Esophagus muscularis mucosa (tissue), 4 donors: ENCODE measurements at places on chromosomes 12 and 14. TPM values are rescaled to one million over a fixed set of nuclear protein-coding genes. Genes with fewer than 3 reads are reported as not detected.
A peak's percentile ranks its signal among the peaks of the same experiment; 100 is the strongest.

DNA sequence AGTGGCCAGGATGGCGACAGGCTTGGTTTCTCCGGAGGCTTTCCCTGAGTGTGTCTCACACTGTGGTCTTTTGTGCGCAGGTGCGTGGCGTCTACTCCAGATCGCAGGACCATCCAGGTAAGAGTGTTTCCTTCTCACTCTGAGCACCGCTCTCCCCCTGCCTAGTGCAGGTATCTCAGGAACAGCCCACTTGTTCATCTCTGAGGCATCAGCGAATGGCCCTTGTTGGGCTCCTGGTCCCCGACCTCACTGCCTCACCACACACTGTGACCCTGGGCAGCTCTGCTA is 781 bp downstream of the ADGRD1 start:
- peaks cover 10% of the 10 kb centered on the region for H3K36me3 ChIP-seq
- no peak for DNase-seq
- peaks cover 62% of the 10 kb centered on the region for H3K4me1 ChIP-seq
- H3K4me3 ChIP-seq = peak overlapping the region; percentile 60
- H3K27me3 ChIP-seq = no peaks in the 10 kb centered on the region

DNA sequence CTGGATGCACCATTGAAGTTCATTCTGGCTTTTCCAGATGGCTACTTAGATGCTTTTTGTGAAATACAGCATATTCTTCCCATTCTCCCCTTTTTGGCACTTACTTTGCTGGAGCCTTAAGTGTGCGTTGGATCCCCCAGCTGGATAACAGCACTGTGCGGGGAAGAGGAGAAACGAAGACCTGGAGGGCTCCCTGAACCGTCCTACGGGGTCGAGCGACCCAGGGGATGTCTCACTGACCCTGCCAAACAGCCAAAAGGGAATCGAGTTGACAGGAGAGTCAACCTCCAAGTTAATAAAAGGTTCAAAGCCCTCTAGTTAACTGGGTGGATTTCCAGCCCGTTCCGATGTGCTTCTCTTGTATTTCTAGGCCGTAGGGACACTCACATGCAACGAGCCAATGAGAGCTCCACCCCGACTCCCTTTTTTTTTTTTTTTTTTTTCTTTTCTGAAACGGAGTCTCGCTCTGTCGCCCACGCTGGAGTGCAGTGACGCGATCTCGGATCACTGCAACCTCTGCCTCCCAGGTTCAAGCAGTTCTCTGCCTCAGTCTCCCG is 1.0 kb upstream of the CAMKK2 start:
- H3K36me3 ChIP-seq = no peaks in the 10 kb centered on the region
- peak overlapping the region; percentile 100 for H3K4me3 ChIP-seq
- peak overlapping the region; percentile 84 for H3K27ac ChIP-seq
- peaks cover 31% of the 10 kb centered on the region for H3K4me1 ChIP-seq
- no peak for DNase-seq
- H3K27me3 ChIP-seq = no peaks in the 10 kb centered on the region

DNA sequence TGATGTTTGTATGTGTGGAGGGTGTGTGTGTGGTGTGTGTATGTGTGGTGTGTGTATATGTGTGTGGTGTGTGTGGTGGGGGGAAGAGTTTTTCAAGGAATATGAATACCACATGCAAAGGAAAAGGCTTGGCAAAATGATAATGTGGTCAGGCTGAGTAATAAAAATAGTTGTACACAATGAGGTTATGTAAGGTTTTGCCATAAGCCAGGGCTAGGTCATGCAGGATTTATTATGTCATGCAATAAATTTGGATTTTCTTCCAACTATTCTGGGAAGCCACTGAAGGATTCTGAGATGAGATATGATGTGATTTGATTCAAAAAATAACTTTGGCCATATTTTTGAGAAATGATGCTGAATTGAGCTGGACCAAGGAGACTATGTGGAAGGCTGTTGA is 1191.6 kb upstream of the SEL1L start:
- no peak for DNase-seq
- no peak overlapping the region for H3K4me3 ChIP-seq
- H3K4me1 ChIP-seq = peaks cover 3% of the 10 kb centered on the region
- no peaks in the 10 kb centered on the region for H3K36me3 ChIP-seq
- no peak overlapping the region for H3K27ac ChIP-seq

DNA sequence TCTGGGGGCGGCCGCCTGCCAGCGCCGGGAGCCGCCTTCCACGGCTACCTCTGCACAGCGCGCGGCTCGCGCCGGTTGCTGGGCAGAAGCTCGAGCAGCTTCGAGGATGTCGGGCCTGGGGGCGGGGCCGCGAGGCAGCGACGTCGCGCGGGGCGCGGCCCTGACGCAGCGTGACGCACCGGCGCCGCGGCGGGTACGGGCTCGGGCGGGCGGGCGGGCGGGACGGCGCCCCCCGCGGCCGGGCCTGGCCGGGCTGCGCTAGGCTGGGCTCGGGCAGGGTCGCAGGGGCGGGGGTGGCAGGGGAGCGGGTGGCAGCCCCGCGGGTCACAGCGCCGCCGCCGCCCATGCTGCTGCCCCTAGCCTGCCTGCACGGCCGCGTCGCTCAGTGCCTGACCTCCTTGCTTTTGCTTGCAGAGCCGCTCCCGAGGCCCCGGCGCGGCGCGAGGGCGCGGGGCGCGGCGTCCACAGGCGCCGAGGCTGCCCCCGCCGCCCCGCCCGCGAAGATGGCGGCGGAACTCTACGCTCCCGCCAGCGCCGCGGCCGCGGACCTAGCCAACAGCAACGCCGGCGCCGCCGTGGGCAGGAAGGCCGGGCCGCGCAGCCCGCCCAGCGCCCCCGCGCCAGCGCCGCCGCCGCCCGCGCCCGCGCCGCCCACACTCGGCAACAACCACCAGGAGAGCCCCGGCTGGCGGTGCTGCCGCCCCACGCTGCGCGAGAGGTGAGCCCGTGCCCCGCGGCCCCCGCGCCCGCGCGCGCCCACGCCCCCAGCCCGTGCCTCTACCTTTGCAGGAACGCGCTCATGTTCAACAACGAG is at the start of gene BTBD6:
Gene BTBD6, plus strand, starts transcription at position 166 of the 814 bp plus-strand sequence. Its CDS starts 179 bp downstream, at position 345.
- no peaks in the 10 kb centered on the region for H3K36me3 ChIP-seq
- H3K27ac ChIP-seq = peak within 1 kb of the TSS; percentile 94
- DNase-seq = peak; percentile 94

- no peak for DNase-seq
- H3K27me3 ChIP-seq = no peaks in the 10 kb centered on the region
- H3K36me3 ChIP-seq = no peaks in the 10 kb centered on the region
Observed at GRCh38 chr14:105059035-105059924, 6.0 kb downstream of the GPR132 start.

DNA sequence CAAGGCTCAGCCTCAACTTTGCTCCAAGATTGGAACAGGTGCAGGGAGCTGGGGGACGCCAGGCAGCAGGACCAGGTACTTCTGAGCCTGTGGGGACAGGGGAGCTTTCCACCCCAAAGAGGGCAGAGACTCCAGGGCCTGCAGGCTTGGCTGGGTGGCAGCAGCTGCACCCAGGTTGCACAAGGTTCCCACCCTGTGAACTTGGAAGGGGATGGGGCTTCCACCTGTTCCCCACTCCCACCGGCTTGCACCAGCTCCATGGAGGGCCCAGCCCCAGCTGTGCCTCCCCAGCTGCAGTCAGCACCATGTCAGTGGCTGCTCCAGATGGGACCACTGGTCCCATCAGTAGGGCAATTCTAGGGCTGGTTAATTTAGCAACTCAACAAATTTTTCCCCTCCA is 114.0 kb upstream of the CDKN3 start:
- no peaks in the 10 kb centered on the region for H3K36me3 ChIP-seq
- no peak overlapping the region for H3K27ac ChIP-seq
- no peak overlapping the region for H3K4me3 ChIP-seq

- DNase-seq = no peak
- H3K4me3 ChIP-seq = no peak overlapping the region
- no peak overlapping the region for H3K27ac ChIP-seq
- no peaks in the 10 kb centered on the region for H3K27me3 ChIP-seq
Observed at GRCh38 chr14:37124614-37125013, 47.8 kb downstream of the SLC25A21 start.

DNA sequence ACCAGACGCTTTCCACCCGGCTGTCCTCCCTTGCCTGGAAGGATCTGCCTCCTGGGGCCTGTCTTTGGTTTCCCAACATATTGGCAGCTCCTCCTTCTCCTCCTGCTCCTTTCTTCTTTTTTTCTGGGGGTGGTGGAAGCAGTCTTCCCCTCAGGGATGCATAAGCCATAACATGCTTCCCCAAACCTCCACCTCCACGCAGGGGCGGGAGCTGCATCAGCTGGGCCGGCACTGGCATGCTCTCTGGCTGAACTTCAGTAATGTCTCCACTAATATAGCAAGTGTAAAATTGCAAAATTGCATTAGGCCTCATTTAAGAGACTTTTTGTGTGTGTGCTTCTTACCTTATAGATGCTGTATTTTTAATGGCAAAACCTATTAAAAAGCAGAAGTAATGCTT is 58.6 kb downstream of the GLT1D1 start:
- H3K4me3 ChIP-seq = no peak overlapping the region
- DNase-seq = no peak
- no peaks in the 10 kb centered on the region for H3K27me3 ChIP-seq
- no peaks in the 10 kb centered on the region for H3K36me3 ChIP-seq
- no peak overlapping the region for H3K27ac ChIP-seq

- H3K4me1 ChIP-seq = peaks cover 27% of the 10 kb centered on the region
- DNase-seq = no peak
- no peak overlapping the region for H3K27ac ChIP-seq
- H3K36me3 ChIP-seq = no peaks in the 10 kb centered on the region
- H3K27me3 ChIP-seq = no peaks in the 10 kb centered on the region
- no peak overlapping the region for H3K4me3 ChIP-seq
Observed at GRCh38 chr12:64580681-64581080, 29.6 kb upstream of the RASSF3 start.

DNA sequence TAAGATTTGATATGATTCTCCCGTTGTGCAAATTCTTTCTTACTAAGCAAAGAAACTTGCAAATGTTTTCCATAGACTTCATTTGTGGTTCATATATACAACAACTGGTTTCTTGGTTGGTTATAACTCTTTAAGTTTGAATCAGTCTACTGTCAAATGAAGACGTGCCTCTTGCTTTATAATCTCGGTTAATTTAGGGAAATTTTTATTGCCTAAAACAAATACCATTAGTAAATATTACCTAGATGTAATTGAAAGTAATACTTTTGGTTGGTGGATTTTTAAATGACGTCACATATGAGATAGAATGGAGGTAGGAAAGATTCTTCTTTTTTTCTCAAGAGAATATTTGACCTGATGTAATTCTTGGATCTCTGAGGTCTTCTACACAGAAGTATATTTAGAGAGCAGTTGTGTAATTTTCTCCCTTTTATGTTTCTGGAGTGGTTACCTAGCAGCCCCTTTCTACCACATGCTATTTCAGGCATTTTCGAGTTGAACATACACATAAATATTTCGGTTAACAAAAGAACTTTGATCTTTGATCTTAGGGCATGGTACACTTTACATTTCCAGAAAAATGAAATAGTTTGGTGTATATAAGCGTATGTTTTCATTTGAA is 1.7 kb downstream of the ATF7IP start:
- no peaks in the 10 kb centered on the region for H3K27me3 ChIP-seq
- H3K36me3 ChIP-seq = no peaks in the 10 kb centered on the region
- H3K4me3 ChIP-seq = peak overlapping the region; percentile 68
- DNase-seq = no peak
- no peaks in the 10 kb centered on the region for H3K4me1 ChIP-seq

- H3K27me3 ChIP-seq = no peaks in the 10 kb centered on the region
- no peaks in the 10 kb centered on the region for H3K36me3 ChIP-seq
- H3K4me1 ChIP-seq = no peaks in the 10 kb centered on the region
- no peak overlapping the region for H3K4me3 ChIP-seq
- DNase-seq = no peak
Observed at GRCh38 chr12:51522696-51523095, 68.3 kb upstream of the SCN8A start.

- H3K36me3 ChIP-seq = peaks cover 83% of the 10 kb centered on the region
- H3K27ac ChIP-seq = no peak overlapping the region
- no peaks in the 10 kb centered on the region for H3K4me1 ChIP-seq
- H3K4me3 ChIP-seq = no peak overlapping the region
- no peak for DNase-seq
- H3K27me3 ChIP-seq = peaks cover 7% of the 10 kb centered on the region
Observed at GRCh38 chr12:113002155-113002554, 23.8 kb downstream of the OAS2 start.

DNA sequence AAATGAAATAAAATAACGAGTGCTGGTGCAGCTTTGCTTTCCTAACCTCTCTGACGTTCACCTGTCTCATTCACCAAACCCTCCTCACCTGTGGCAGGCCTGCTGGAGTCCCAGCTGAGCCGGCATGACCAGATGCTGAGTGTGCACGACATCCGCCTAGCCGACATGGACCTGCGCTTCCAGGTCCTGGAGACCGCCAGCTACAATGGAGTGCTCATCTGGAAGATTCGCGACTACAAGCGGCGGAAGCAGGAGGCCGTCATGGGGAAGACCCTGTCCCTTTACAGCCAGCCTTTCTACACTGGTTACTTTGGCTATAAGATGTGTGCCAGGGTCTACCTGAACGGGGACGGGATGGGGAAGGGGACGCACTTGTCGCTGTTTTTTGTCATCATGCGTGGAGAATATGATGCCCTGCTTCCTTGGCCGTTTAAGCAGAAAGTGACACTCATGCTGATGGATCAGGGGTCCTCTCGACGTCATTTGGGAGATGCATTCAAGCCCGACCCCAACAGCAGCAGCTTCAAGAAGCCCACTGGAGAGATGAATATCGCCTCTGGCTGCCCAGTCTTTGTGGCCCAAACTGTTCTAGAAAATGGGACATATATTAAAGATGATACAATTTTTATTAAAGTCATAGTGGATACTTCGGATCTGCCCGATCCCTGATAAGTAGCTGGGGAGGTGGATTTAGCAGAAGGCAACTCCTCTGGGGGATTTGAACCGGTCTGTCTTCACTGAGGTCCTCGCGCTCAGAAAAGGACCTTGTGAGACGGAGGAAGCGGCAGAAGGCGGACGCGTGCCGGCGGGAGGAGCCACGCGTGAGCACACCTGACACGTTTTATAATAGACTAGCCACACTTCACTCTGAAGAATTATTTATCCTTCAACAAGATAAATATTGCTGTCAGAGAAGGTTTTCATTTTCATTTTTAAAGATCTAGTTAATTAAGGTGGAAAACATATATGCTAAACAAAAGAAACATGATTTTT is 17.1 kb upstream of the AMN start:
- no peak overlapping the region for H3K4me3 ChIP-seq
- peaks cover 19% of the 10 kb centered on the region for H3K36me3 ChIP-seq
- no peaks in the 10 kb centered on the region for H3K27me3 ChIP-seq

GRCh38 chr12:98238515-98239130 is 276.8 kb upstream of the TMPO start:
- no peak overlapping the region for H3K4me3 ChIP-seq
- H3K27ac ChIP-seq = no peak overlapping the region
- no peaks in the 10 kb centered on the region for H3K36me3 ChIP-seq
- H3K27me3 ChIP-seq = no peaks in the 10 kb centered on the region
- DNase-seq = no peak
- no peaks in the 10 kb centered on the region for H3K4me1 ChIP-seq

The ERBB3 gene
- 21.2 TPM for total RNA-seq

The PKP2 gene
- total RNA-seq = 1.5 TPM

The IL26 gene
- total RNA-seq = not detected

The GSC gene
- 0.98 TPM for total RNA-seq
